ENCODE measurements at places on chromosomes 13 and 19. TPM values are rescaled to one million over a fixed set of nuclear protein-coding genes. Genes with fewer than 3 reads are reported as not detected.

SPC24 gene
- 8.9 TPM for total RNA-seq

KCNRG gene
- 1.4 TPM for total RNA-seq

C2CD4C gene
- total RNA-seq = not detected

RFPL4AL1 gene
- not detected for total RNA-seq

DNA sequence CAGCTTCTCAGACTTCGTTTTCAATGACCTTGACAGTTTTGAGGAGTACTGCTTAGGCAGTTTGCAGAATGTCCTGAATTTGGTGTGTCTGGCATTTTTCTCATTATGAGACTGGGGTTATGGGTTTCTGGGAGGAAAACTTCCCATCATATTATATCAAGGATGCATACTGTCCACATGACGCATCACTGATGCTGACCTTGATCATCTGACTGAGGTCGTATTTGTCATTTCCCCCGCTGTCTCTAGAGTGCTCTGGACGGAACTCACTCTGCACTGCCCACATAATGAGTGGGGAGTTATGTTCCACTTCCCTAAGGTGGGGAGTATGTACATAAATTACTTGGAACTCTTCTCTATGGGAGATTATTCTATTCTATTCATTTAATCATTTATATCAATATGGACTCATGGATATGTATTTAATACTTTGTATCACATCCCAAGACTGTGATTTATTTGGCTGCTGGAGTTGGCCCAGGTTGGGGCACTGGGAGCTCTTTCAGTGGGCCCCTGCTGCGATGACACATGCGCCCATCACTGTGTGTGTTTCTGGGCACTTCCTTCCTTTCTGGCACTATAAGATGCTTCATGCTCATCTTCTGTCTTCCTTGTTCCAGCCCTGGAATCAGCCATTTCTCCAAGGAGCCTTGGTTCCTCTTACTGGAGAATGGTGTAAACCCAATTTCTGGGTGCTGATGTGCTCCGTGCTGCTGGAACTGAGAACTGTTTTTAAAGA is 138.6 kb downstream of the MIPEP start:
- DNase-seq = no peak

DNA sequence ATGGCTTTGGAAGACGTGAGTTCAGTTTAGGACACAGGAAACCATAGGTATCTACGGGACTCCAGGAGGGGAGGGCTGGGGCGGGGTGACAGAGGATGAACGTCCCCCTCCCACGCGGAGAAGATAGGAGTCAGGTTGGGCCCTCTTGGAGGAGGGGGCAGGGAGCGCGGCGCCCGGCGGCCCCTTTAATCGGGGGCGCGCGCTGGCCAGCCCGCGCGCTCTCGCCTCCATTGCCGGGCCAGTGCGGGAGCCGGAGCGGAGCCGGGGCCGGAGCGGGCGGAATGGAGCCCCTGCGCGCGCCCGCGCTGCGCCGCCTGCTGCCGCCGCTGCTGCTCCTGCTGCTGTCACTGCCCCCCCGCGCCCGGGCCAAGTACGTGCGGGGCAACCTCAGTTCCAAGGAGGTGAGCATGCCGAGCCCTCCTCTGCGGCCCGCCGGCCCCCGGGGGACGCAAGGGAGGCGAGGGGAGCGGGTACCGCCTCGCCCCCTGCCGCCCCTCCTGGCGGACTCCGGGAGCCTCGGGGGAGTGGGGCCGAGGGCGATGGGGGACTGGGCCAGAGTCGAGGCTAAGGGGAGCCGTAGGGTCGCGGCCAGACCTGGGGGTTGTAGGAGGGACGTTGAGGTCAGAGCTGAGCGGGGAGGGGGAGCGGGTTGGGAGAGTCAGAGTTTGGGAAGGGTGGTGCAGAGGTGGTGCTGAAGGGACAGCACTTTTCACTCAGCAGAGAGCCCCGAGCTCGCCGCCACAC is at the start of gene TMEM145:
TSS of gene TMEM145 (plus strand) at position 214 of the 744 bp plus-strand sequence. CDS start at position 282, 68 bp downstream.
- peak; percentile 45 for DNase-seq

GRCh38 chr13:65943024-65943423 is 1287.1 kb downstream of the PCDH9 start:
- DNase-seq = peak; percentile 83

- DNase-seq = peak; percentile 100
These were observed 19.3 kb downstream of the GNA15 start for GRCh38 chr19:3154957-3155736.

DNA sequence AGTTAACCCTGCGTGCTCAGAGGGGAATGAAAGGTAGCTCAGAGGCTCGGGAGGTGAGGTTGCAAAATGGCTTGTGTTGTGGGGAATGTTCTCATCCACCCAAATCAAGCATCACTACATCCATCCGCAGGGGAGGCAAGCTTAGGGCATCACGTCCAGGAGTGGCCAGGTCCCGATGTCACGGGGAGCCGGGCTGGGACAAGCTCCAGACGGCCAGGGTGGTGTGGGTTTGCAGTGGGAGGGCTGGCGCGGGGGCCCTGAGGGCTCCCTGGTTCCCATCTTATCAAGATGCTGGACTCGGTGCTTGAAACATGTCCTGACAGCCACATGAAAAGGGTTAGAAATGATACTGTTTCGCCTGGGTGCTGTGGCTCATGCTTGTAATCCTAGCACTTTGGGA is 25.8 kb downstream of the EPN1 start:
- no peak for DNase-seq

GRCh38 chr19:33302175-33302973 is at the start of gene CEBPA:
CEBPA (minus strand) TSS chr19:33302534; CDS start chr19:33302414, 120 bp downstream.
- DNase-seq = peak; percentile 65

- DNase-seq = no peak
These were observed 5.4 kb downstream of the CCDC61 start for GRCh38 chr19:46000491-46001246.

- DNase-seq = peak; percentile 85
These were observed 134.4 kb upstream of the TSC22D1 start for GRCh38 chr13:44710576-44710975.

- no peak for DNase-seq
These were observed 5.9 kb downstream of the ZSCAN22 start for GRCh38 chr19:58332697-58333096.

GRCh38 chr19:4971424-4971793 is 2.5 kb downstream of the KDM4B start:
- DNase-seq = no peak

DNA sequence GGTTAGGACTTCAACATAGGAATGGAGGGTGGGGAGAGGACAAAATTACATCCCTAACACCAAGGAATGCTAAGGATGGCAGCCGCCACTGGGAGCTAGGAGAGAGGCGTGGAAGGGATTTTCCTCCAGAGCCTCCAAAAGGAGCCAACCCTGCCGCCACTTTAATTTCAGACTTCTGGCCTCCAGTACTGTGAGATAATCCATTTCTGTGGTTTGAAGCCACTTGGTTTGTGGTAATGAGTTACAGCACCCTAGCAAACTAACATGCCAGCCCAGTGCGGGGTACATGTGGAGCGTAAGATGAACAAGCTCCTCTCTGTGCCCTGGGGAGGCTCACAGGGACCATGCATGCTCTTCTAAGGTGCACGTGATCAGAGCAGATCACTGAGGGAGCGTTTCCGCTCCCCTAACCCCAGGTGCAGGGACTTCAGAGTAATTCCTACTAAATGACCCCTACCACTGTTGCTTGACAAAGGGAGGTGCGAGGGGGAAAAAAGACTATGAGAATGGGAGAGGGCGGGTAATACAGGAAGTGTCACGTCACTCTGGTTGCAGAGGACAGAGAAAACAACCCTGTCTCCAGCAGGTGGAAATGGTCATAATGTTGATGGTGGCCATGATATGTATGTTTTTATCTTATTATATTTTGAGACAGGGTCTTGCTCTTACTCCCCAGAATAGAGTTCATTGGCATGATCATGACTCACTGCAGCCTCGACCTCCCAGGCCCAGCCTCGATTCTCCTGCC is 12.0 kb downstream of the FPR1 start:
- no peak for DNase-seq

DNA sequence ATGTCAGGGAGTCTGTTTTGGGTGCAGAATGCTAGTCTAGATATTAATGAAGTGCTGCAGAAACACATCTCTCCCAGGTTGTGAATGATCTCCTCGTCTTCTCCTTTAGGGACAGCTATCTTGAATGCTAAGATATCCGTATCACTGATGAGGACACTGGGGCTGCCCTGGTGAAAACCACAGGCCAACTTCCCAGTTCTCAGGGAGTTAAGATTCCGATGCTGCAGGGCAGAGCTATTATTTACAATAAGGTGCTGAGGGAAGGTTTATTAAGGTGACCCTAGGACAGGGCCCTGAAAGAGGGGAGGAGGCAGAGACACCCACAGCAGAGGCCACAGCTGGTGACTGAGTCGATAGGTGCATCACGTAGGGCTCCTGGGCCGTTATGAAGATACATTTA is 66.1 kb downstream of the TNFRSF19 start:
- DNase-seq = no peak

DNA sequence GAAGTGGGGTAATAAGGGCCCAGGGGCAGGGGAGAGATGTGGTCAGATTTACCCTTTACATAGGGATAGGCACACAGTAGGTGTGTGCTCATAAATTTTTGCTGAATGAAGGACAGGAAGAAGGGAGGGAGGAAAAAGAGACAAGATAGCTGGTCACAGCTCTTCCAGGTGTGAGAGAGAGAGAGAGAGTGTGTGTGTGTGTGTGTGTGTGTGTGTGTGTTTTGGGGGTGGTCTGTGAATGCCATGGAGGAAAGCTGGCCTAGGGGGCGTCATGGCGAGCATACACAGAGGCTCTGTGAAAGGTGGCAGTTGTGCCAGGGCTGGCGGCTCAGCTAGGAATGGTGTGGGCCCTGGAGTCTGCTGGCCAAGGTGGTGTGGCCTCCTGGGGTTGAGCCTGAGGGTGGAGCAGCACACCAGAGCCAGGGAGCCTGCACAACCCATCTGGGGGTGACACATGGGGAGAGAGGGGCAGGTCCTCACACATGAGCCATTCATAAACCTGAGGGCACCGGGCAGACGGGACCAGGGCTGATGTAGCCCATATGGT is 6.0 kb upstream of the PRX start:
- no peak for DNase-seq

DNA sequence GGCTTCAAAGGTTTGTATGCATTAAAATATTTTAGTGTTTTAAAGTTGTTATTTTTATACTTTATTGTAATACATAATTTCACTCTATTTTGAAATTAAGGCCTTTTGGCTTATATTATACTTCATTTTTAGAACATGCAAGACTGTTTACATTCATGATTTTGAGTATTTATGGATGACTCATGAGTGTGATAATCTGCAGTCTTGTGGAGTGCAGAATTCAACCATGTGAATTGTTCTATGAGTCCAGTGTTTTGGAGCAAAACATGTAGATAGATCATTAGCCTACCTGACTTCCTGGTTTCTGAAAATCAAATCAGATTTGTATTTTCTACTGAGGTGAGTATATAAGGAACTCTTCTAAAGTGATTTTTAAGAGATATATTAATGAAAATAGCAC is 241.8 kb downstream of the PCCA start:
- peak; percentile 25 for DNase-seq

DNA sequence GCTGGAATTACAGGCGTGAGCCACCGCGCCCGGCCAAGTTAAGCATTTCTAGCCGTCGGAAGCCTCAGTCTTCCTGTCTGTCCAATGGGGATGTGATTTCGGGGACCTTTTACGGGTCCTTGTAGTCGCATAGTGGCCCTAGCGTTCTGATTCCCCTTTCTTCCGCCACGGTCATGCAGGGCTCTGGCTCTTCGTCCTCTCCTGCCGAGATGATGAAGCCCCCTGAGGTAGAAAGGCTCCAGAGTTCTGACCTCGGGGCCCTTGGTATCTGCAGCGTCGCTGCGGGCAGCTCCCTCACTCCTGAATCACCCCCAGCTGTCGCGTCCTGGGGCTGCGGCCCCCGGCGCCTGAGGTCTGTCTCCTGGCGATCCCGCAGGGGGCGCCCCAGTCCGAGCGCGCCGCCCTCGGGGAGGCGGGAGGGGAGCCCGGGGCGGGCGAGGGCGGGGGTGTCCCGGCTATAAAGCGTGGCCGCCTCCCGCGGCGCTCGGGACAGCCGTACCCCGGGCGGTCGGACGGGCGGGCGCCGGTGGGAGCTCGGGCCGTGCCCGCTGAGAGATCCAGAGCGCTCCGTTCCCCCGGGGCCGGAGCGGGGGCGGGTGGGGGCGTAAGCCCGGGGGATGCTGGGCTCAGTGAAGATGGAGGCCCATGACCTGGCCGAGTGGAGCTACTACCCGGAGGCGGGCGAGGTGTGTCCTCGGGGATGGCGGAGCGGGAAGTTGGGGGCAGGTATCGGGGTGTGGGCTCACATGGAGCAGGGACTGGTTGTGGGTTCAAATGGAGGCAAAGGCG is at the start of gene FOXA3:
TSS of gene FOXA3 (plus strand) at position 487 of the 789 bp plus-strand sequence. CDS start at position 618, 131 bp downstream.
- DNase-seq = no peak

- peak; percentile 52 for DNase-seq
These were observed 16.4 kb upstream of the UPF3A start for GRCh38 chr13:114264886-114265611.

DNA sequence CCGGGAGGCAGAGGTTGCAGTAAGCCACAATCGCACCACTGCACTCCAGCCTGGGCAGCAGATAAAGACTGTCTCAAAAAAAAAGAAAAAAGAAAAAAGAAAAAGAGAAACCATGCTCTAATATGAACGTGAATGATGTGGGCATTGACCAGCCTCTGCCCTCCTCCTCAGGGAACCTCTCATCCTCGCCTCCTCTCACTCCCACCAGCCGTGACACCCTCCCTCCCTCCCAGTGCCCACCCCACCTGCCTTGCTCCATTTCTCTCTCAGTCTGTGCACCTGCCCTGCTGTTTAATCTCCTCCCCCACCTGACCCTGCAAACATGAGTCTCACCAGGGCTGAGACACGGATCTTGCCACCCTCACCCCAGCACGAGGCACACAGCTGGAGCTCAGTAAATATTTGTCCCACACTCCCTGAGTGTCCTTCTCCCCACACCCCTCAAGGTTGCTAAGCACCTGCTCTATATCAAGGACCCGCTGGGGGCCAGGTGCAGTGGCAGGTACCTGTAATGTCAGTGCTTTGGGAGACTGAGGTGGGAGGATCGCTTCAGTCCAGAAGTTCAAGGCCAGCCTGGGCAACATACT is 7.5 kb upstream of the BCAT2 start:
- no peak for DNase-seq
